ENCODE measurements at places on chromosomes 4 and X.

GRCh38 chrX:55709735-55710134 is 7.8 kb upstream of the RRAGB start:
- DNase-seq: peak; percentile 5

- no peak for DNase-seq
Measured at GRCh38 chr4:38728631-38729141, 54.1 kb downstream of the TLR10 start.

- no peak for DNase-seq
Measured at GRCh38 chr4:91111556-91111955, 984.4 kb downstream of the CCSER1 start.

GRCh38 chr4:63922146-63922545 is 487.1 kb downstream of the TECRL start:
- DNase-seq: no peak

GRCh38 chr4:128847082-128847724 is 37.7 kb downstream of the JADE1 start:
- DNase-seq: no peak

GRCh38 chr4:46656071-46656470 is 253.0 kb downstream of the COX7B2 start:
- no peak for DNase-seq

- DNase-seq: no peak
Measured at GRCh38 chr4:88012647-88013046, 5.2 kb downstream of the PKD2 start.

- no peak for DNase-seq
Measured at GRCh38 chr4:185773419-185773818, 38.6 kb downstream of the SORBS2 start.

DNA sequence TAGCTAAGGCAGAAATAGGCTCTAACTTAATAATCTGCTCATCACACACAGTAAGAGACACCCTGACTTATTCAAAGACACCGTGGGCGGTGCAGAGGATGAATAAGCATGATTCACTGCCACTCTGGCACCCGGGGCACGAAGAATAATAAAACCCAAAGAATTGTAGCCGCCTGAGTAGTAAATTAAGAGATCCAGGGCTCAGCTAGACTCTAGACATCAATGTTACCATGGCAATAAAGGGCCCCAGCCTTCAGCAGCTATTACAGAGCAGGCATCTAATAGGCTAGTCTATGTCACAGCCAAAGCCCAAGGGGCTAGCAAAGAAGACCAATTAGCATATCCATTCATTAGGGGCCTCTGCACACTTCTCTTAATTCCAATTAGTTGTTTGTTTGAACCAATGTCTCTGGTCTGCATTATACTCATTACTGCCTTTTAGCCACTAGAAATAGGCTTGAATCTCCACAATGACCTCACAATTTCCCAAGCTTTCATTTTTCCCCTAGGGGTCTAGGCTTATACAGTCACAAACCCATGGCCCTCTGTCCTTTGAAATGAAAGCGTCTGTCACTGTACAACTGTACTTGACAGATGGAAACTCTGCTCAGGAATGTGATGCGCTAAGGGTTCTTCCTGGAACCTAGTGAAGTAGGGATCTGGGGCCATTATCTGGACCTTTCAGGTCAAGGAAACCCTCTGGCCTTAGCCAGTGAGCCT is 3.0 kb upstream of the ATP1B4 start:
- DNase-seq: no peak

- no peak for DNase-seq
Measured at GRCh38 chrX:68072041-68072440, 361.3 kb downstream of the OPHN1 start.

- DNase-seq: no peak
Measured at GRCh38 chrX:110215411-110215810, 102.5 kb downstream of the AMMECR1 start.

- no peak for DNase-seq
Measured at GRCh38 chrX:81304563-81304962, 102.7 kb downstream of the SH3BGRL start.

All from NCI-H226 (cell line).